ENCODE measurements at places on chromosomes 11 and 22.

- DNase-seq = no peak
These were observed 3.9 kb upstream of the SLC16A8 start for GRCh38 chr22:38087855-38088254.

GRCh38 chr11:123430721-123431497 lies 840 bp downstream of the GRAMD1B start:
- DNase-seq = peak; percentile 67

- no peak for DNase-seq
These were observed 21.4 kb upstream of the ACRV1 start for GRCh38 chr11:125701858-125702621.

DNA sequence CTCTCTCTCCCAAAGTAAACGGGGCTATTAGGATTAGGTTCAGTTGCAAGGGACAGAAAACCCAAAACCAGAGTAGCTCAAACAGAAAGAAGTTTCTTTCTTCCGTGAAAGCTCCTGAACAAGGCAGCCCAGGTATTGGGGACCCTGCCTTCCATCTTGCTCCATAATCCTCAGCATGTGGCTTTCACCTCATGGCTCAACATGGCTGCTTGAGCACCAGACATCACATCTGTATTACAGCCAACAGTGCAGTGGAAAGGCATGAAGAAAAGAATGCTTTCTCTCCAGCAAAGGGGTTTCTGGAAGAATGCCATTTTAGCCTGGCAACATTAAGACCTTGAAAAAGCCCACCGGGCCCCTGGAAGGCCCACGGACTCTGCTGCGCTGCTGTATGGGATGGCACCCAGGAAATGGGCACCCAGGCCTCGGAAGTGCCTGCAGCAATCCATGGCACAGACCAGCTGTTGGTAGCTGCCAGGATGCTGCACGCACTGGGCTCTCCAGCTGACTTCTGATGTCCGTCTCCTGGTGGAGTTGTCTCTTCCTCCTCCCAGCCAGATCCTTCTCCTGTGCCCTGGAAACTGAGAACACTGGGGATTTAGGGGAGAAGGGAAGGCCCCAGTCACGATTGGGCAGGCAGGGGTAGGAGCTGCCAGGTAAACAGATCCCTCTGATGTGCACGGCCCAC lies 22.6 kb downstream of the PDGFB start:
- DNase-seq = no peak

DNA sequence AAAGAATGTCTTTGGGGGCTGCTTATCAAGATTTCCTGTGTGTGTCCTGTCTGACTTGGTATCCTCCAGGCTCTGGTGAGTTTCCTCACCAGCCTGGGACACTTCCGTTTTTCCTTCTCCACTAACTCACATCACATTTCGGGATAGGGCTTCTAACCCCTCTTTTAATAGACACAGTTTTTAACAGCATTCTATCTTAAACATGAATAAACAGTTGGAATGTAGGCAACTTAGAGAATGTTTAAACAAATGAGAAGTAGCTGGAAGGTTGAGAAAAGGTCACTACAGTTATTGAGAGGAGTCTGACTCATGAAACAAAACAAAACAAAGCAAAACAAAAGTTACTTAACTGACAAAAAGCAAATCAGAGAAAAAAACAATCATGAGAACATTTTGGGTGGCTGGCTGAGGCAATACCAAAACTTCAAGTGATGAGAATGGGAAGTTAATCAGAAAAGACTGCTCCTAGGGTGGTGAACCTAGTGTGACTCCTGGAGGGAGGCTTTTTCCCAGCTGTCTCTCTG lies 64.7 kb upstream of the CTSC start:
- no peak for DNase-seq

DNA sequence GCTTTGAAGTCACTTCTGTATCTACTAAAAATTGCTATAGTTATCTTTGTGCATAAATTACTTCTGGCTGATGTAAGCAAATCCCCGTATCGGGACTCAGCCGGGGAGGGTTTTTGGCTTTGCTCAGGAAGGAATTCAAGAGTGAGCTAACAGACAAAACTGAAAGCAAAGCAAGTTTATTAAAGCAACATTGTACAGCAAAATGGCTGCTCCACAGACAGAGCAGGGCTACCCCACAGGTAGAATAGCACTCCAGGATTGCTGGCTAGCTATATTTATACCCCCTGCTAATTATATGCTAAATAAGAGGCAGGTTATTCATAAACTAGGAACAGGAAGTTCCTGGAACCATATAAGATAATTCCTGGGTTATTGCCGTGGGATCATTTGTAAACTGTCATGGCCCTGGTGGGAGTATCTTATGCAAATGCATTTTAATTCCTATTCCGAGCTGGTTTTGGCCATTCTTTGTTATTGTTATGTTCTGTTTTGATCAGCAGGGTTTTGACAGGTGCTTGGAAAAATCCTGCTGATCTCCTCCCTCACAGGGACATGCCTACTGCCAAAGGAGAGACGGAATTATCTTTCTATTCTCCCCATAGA lies 15.2 kb downstream of the MIF start:
- DNase-seq = no peak

DNA sequence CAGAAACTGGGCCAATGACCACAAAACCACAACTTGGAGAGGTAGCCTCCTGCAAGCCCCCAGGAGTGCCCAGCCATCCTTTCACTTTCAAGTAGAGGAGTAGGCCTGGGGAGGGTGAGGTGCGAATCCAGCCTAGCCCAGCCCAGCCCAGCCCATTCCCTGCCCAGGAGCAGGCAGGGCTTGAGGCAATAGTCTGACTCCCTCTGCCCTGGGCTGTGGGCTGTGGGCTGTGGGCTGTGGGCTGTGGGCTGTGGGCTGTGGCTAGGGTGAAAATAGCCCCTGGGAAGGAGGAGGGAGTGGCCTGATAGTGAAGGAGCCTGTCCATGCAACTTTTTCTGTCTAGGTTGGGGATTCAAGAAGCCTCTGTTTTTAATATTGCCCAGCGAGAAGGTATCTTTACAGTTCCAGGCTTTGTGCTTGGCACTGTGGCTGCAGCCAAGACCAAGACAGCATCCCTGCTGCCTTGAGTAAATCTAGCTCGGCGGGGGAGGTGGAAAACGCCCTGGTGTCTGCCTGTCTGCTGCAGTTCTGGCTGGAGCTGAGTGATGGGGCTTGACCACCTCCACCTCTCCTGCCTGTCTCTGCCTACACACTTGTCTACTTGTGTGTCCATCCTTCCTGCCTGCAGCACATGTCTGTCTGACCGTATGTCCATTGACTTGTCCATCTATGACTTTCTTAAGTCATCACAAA lies 40.7 kb downstream of the LMO1 start:
- no peak for DNase-seq

GRCh38 chr11:44766112-44766971 lies 39.6 kb downstream of the TSPAN18 start:
- no peak for DNase-seq

DNA sequence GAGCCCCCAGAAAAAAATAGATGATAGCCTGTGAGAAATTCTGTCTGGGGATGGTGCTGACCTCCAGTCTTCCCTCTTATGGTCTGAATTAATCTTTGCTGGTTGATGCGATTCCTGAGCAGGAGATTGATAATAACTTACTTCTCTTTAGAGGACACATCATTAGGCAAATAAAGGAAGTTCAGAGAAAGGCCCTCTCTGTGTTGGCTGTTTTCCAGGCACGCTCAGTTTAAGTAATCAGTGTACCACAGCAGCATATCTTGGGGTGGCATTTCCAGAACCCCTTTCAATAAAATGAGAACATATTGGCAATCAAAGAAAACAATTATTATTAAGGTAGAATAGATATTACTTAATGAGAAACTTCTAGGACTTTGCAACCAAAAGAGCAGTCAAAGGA lies 1129.3 kb upstream of the RAG2 start:
- DNase-seq = no peak

DNA sequence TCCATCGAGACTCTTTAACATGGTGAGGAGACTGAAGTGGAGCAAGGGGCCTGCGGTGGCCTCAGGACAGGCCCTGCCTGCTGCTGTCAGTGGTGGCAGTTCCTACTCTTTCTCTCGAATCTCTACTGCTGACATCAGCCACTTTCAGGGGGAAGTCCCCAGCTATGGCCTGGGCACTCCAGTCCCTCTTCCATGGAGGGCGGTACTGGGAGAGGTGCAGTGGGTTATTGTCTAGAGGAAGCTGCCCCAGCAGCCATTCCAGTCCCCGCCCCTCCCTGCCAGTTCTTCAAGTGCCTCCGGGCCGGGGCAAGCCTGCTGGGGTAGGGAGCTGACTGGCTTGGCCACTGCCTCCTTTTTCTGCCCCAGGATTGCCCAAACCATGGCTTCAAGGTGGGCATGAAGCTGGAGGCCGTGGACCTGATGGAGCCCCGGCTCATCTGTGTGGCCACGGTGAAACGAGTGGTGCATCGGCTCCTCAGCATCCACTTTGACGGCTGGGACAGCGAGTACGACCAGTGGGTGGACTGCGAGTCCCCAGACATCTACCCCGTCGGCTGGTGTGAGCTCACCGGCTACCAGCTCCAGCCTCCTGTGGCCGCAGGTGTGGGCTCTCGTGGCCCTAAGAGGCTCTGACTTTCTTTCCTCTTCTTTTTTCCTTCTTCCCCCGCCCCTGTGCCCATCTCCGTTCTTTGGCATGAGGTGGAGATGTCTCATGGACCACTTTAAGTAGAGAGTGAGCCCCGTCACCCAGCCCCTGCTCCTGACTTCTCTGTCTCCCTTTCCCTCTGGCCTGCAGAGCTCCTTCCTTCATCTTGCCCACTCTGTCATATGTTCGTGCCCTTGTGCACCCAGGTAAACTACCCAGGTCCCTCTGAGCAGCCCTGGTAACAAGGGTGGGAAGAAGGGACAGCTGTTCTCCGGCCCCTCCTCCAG lies 13.7 kb downstream of the CHADL start:
- DNase-seq = no peak

DNA sequence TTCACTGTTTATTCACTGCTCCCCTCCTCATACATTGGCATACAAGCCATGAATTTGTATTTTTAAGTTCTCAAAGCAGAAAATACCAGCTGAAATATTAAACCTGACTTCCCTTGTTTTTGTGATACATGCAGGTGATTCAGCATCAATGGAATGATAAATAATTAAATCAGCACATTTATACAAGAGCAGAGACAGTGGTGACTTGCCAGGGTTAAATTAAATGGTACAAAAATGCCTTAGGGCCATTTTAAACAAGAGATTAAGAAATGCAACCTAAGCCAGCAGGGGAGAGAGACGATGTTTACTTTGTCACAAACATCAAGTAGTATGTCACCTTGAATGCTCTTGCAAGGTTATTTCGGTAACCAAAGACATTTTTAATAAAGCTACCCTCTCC lies 95.9 kb upstream of the DDI1 start:
- no peak for DNase-seq

- DNase-seq = no peak
These were observed 53.3 kb upstream of the PTPN5 start for GRCh38 chr11:18844753-18845367.

GRCh38 chr22:21450858-21451353 lies 16.3 kb upstream of the TMEM191C start:
- DNase-seq = no peak

GRCh38 chr11:71527576-71528210 lies 626 bp downstream of the KRTAP5-7 start:
- no peak for DNase-seq

GRCh38 chr11:32426819-32427615 lies 8.3 kb downstream of the WT1 start:
- peak; percentile 24 for DNase-seq

GRCh38 chr11:57248780-57249383 lies 11.8 kb upstream of the APLNR start:
- DNase-seq = no peak

- DNase-seq = peak; percentile 38
These were observed 531 bp downstream of the PIM3 start for GRCh38 chr22:49961005-49961600.

DNA sequence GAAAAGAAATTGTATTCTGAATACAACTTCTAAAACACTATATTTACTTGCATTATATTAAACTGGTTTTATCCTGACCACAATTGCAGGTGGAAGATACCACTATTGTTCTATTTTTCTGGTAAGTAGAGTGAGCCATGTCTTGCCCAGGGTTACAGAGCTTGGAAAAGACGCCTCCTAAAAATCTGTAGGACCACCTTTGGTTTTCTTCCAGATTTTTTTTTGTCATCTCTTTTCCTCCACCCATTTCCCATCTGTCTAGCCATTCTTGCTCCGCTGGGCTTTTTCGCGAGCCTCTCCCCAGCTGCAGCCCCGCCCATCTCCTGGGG lies 294 bp upstream of the MTMR3 start:
- DNase-seq = no peak

GRCh38 chr11:38900211-38900610 lies 2302.2 kb upstream of the RAG2 start:
- DNase-seq = no peak

- DNase-seq = no peak
These were observed 51.5 kb downstream of the IRAG1 start for GRCh38 chr11:10641912-10642697.

- DNase-seq = no peak
These were observed 4.2 kb downstream of the HSPA8 start for GRCh38 chr11:123057661-123058305.

GRCh38 chr11:64094463-64095260 lies 58.9 kb downstream of the FLRT1 start:
- DNase-seq = peak; percentile 21

GRCh38 chr11:130223291-130223971 lies 63.8 kb downstream of the ST14 start:
- no peak for DNase-seq

- no peak for DNase-seq
These were observed 13.1 kb downstream of the ADM start for GRCh38 chr11:10317776-10318526.

- DNase-seq = peak; percentile 70
These were observed 15.8 kb downstream of the EPS8L2 start for GRCh38 chr11:721741-722345.

DNA sequence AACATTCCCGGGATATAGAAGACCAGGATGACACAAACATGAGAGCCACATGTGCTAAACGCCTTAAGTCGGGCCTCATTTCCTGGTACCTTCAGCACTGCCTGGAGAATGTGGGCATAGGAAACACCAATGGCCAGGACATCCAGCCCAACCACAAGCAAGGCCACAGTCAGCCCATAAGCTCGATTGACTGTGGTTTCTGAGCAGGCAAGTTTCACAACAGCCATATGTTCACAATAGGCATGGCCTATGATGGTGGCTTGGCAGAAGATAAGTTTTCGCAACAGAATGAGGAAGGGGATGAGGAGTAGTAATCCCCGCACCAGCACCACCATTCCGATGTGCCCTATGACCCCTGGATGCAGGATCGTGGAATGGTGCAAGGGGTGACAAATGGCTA lies 26.9 kb upstream of the OR56A1 start:
- DNase-seq = no peak

DNA sequence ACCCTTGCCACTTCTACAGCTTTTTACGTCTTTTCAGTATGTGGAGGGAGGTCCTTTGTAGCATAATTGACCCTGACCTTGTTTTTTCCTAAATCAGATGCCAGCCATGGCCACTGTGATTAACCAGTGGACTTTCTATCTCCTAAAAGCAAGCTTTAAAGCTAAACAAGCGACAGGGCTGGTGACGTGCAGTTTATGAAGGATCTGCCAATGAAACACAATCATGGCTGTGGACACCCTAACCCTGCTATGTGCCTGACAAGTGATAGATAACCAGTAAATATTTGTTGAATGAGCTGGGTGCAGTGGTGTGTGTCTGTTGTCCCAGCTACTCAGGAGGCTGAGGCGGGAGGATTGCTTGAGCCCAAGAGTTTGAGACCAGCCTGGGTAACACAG lies 64.2 kb downstream of the LIF start:
- DNase-seq = no peak

All from CD4-positive, alpha-beta T cell treated with Interferon gamma for 1 hour (primary cell).